ENCODE measurements at places on chromosomes 5 and 9. TPM values are rescaled to one million over a fixed set of nuclear protein-coding genes. Genes with fewer than 3 reads are reported as not detected.
A peak's percentile ranks its signal among the peaks of the same experiment; 100 is the strongest.

Gene CA9
- total RNA-seq = not detected

Gene KCNV2
- total RNA-seq = not detected

GRCh38 chr5:99866740-99867139 is 668.4 kb upstream of the FAM174A start:
- no peak for DNase-seq

Gene OSMR
- total RNA-seq = 24.9 TPM

- DNase-seq = no peak
Measured at GRCh38 chr5:175822225-175822624, 49.2 kb upstream of the CPLX2 start.

DNA sequence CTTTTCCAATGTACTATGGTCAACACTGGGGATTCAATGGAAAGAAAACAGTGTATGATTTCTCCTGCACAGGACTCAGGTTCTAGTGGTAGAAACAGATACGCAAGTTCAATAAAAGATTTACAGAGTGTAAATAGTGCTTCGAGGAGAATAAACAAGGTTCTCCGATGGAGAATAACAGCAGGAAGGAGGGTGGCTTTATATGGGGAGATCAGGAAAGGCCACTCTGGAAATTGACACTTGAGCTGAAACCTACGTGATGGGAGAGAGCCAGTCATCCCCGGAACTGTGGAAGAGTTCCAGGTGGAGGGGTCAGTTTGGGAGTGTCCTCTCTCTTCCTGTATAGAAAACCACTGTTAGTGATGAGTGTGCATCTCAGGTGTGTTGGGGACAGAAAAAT is 65.9 kb downstream of the GARNL3 start:
- peak; percentile 16 for DNase-seq

- no peak for DNase-seq
Measured at GRCh38 chr5:17839848-17840247, 205.6 kb downstream of the TAF11L14 start.
